Activated CD4-positive, alpha-beta T cell treated with anti-CD3 and anti-CD28 coated beads for 36 hours (primary cell): ENCODE measurements at places on chromosomes 16 and 17. TPM values are rescaled to one million over a fixed set of nuclear protein-coding genes. Genes with fewer than 3 reads are reported as not detected.

- H3K27me3 ChIP-seq: no peaks in the 10 kb centered on the region
- no peaks in the 10 kb centered on the region for H3K4me1 ChIP-seq
- H3K4me3 ChIP-seq: no peak overlapping the region
Measured at GRCh38 chr16:16121185-16121727, 102.0 kb downstream of the ABCC6 start.

DNA sequence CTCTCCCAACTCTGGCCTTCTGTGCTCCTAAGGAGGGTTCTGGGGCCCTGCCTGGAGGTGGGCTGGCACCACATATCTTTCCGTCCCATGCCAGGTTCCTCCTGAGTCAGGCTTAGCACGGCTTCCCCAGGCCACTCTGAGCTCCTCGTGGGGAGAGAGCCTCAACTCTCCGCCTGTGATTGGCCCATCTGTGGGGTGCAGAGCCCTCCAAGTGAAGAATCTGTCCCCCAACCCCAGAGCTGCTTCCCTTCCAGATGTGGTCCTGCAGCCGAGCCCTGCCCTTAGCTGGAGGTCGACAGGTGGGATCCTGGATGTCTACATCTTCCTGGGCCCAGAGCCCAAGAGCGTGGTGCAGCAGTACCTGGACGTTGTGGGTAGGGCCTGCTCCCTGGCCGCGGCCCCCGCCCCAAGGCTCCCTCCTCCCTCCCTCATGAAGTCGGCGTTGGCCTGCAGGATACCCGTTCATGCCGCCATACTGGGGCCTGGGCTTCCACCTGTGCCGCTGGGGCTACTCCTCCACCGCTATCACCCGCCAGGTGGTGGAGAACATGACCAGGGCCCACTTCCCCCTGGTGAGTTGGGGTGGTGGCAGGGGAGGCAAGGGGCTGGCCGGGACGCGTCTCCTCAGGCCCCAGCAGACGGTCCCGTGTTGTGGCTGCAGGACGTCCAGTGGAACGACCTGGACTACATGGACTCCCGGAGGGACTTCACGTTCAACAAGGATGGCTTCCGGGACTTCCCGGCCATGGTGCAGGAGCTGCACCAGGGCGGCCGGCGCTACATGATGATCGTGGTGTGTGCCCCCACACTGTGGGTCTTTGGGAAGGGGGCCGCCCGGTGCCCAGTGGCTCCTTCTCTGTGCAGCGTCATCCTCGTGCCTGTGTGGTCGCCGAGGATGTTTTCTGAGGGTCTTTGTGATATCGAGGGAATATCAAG is 6.9 kb downstream of the GAA start:
- DNase-seq: no peak
- H3K27ac ChIP-seq: no peak overlapping the region
- no peaks in the 10 kb centered on the region for H3K27me3 ChIP-seq
- H3K4me1 ChIP-seq: no peaks in the 10 kb centered on the region
- no peaks in the 10 kb centered on the region for H3K36me3 ChIP-seq
- H3K4me3 ChIP-seq: no peak overlapping the region

GRCh38 chr17:67696347-67696746 is 21.4 kb upstream of the NOL11 start:
- H3K4me1 ChIP-seq: no peaks in the 10 kb centered on the region
- no peaks in the 10 kb centered on the region for H3K27me3 ChIP-seq
- H3K27ac ChIP-seq: no peak overlapping the region
- no peak for DNase-seq

DNA sequence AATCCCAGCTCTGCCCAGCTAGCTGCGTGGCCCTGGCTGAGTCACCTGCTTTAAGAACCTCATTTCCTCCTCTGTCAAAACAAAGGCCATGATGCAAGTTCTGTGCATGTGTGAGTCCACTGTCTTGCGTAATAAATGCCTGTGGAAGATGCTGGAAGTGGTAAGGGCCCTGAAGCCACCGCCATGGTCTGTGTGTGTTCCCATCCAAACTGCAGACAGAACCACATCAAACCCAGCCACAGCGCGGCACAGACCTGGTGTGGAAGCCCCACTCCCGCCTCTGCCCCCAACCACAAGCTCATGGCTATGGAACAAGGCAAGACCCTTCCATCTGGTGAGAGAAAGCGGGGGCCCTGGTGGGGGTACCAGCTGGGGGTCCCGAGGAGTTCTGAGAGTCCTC is 26.0 kb downstream of the NECAB2 start:
- DNase-seq: no peak
- no peaks in the 10 kb centered on the region for H3K36me3 ChIP-seq
- H3K27ac ChIP-seq: no peak overlapping the region

GRCh38 chr17:33292981-33293867 is at the start of gene ASIC2:
Gene ASIC2, minus strand, starts transcription at chr17:33293295.
- no peaks in the 10 kb centered on the region for H3K36me3 ChIP-seq
- DNase-seq: peak; percentile 20
- peaks cover 50% of the 10 kb centered on the region for H3K27me3 ChIP-seq

DNA sequence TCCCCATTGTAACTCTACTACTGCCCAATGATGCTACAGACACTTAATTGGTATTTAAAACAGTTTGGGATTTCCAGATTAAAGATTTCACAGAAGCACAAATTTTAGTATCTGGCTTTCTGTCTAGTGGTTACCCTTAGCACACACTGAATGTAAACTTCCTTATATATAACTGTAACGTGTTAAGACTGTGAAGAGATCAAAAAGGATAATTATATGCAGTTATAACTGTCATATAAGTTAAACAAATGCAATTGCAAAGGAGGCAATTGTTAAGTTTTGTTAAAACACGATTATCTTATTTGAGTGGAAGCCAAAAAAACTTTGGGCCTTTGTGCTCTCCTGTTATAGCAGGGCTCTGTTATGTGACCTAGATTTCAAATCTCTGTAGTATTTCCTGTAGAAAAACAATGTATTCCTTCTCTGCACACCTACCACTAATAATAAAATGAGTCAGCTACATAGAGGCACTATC is 147.9 kb downstream of the STXBP4 start:
- no peak overlapping the region for H3K4me3 ChIP-seq
- peak overlapping the region; percentile 6 for H3K27ac ChIP-seq
- no peaks in the 10 kb centered on the region for H3K27me3 ChIP-seq
- DNase-seq: no peak

DNA sequence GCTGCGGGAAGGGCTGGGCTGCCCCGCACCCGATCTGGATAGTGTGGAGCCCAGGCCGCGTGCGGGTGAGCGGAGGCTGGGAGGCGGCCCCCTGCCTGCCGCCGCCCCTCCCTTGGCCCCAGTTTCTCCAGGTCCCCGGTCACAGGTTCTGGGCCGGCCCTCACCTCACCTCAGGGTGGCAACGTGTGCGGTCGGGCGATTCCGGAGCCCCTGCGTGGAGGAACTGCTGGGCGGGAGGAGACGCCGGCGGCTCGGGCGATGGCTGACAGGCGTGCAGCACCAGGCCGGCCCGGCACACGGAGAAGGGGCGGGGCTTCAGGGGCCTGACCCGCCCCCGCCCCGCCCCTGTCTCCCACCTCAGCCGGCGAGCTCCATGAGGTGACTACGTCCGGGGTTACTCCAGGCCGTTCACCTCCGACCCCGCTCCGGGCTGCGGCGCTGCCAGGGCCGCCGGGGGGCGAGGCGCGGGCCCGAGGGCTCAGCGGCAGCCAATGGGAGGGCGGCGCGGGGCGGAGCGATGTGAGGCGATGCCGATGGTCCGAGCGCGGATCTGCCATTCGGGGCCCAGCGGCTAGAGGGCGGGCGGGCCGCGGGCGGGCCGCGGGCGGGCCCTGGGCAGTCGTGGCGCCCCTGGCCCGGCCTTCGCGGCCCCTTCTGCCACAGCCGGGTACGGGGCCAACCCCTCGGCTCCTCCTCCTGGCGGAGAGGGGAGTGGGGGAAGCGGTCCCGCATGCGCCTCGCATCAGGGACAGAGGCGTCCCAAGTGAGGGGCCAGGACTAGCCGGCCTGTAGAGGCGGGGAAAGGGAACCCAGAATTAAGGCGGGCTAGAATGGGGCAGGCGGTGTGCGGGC is 16.7 kb upstream of the C17orf78 start:
- DNase-seq: peak; percentile 96
- H3K27me3 ChIP-seq: no peaks in the 10 kb centered on the region
- peaks cover 23% of the 10 kb centered on the region for H3K4me1 ChIP-seq
- peaks cover 7% of the 10 kb centered on the region for H3K36me3 ChIP-seq

DNA sequence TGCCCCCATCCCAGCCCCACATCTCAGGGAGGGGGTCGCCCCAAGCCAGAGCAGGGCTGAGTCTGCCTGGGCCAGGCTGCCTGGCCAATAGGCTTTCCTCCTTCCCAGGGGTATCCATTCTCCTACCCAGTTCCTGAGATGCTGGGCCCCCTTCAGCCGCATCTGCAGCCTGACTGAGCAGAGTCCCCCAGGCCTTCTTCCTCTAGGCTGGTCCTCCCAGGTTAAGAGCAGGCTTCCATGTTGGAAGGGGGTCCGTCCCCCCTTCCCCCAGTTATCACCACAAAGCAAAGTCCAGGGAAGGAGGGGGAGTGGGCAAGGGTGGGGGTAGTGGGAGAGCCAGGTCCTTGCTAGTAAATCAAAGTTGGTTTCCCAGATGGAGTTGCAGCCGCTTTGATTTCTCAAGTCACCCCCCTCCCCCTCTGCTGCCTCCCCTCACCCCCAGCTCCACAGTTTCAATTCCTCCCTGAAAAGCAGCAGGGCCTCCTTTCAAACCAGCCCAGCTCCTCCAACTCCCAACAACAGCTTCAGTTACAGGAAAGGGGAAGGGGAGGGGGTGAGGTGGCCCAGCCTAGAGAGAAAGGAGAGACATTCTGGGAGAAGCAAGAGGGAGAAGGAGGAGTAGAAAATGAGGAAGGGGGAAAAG is 9.5 kb upstream of the FZD2 start:
- no peaks in the 10 kb centered on the region for H3K4me1 ChIP-seq
- no peaks in the 10 kb centered on the region for H3K36me3 ChIP-seq
- no peak overlapping the region for H3K27ac ChIP-seq
- DNase-seq: no peak
- H3K4me3 ChIP-seq: no peak overlapping the region

The CCDC200 gene
- not detected for total RNA-seq

DNA sequence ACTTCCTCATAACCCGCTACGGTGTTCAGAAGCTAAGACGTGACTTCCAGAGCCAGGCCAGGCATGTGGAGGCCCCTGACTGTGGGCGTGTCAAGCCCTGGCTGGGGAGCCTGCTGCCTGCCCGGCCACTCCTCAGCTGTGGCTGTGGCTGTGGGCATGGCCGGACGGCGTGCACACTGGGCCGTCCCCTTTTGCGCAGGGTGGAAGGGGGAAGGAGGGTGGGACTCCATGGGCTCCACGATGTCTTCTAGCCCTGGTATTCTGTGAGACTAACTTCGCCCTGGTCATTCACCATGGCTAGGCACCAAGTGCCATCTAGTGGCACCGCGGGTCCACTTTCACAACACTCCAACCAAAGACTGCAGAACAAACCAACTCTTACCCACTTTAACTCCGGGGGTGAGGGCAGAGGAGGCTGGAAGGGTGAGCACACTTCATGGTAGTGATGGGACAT is 67.9 kb downstream of the N4BP1 start:
- peaks cover 12% of the 10 kb centered on the region for H3K36me3 ChIP-seq
- DNase-seq: peak; percentile 47
- H3K27ac ChIP-seq: no peak overlapping the region
- peaks cover 10% of the 10 kb centered on the region for H3K4me1 ChIP-seq
- no peaks in the 10 kb centered on the region for H3K27me3 ChIP-seq
- H3K4me3 ChIP-seq: no peak overlapping the region

- no peak for DNase-seq
- H3K4me1 ChIP-seq: no peaks in the 10 kb centered on the region
- H3K27ac ChIP-seq: peak overlapping the region; percentile 2
- no peaks in the 10 kb centered on the region for H3K27me3 ChIP-seq
- H3K36me3 ChIP-seq: peaks cover 50% of the 10 kb centered on the region
Measured at GRCh38 chr16:11755022-11755760, 12.5 kb upstream of the TXNDC11 start.

DNA sequence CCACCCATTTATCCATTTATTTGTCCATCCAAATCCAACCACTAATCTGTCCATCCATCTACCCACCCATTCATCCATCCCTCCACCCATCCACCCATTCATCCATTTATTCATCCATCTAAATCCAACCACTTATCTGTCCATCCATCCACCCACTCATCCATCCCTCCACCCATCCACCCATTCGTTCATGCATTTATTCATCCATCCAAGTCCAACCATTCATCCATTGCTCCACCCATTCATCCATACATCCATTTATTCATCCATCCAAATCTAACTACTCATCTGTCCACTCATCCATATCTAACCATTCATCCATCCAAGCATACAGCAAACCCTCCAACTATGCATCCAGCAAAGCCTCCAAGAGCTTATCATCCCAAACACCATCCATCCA is 267.3 kb downstream of the XYLT1 start:
- no peak overlapping the region for H3K4me3 ChIP-seq
- no peaks in the 10 kb centered on the region for H3K4me1 ChIP-seq
- DNase-seq: no peak
- no peaks in the 10 kb centered on the region for H3K36me3 ChIP-seq
- no peak overlapping the region for H3K27ac ChIP-seq
- no peaks in the 10 kb centered on the region for H3K27me3 ChIP-seq

- DNase-seq: no peak
- H3K27me3 ChIP-seq: no peaks in the 10 kb centered on the region
- no peaks in the 10 kb centered on the region for H3K36me3 ChIP-seq
- peaks cover 1% of the 10 kb centered on the region for H3K4me1 ChIP-seq
Measured at GRCh38 chr17:19987897-19988296, 10.3 kb upstream of the AKAP10 start.

The NPIPA1 gene
- 90.4 TPM for total RNA-seq

DNA sequence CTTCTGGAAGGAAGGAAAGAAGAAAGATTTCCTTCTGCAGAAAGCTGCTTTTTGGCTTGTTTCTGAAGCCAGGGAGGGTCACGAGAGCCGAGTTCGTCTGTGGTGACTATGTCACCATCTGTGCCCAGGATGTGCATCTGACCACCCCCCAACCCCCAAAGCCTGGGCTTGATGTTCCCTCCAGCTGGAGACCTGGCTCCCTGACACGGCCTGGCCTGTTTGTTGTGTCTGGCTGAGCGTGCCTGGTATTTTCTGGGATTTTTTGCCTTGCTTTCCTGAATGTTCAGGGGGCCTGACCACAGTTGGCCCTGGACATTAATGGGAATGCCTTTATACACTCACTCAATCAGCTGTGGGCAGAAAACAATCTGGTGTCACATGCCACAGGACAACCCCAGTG is 38.9 kb downstream of the LGALS9 start:
- H3K4me1 ChIP-seq: no peaks in the 10 kb centered on the region
- no peak overlapping the region for H3K27ac ChIP-seq

GRCh38 chr16:49023050-49023449 is 258.6 kb downstream of the CBLN1 start:
- H3K4me1 ChIP-seq: no peaks in the 10 kb centered on the region
- H3K4me3 ChIP-seq: no peak overlapping the region
- no peaks in the 10 kb centered on the region for H3K36me3 ChIP-seq

GRCh38 chr16:10362077-10362863 is 23.6 kb upstream of the ATF7IP2 start:
- H3K36me3 ChIP-seq: no peaks in the 10 kb centered on the region
- no peak overlapping the region for H3K4me3 ChIP-seq

GRCh38 chr17:41959336-41960095 is 7.1 kb upstream of the CNP start:
- H3K4me1 ChIP-seq: no peaks in the 10 kb centered on the region
- no peak overlapping the region for H3K4me3 ChIP-seq
- no peaks in the 10 kb centered on the region for H3K36me3 ChIP-seq
- no peak overlapping the region for H3K27ac ChIP-seq
- peaks cover 2% of the 10 kb centered on the region for H3K27me3 ChIP-seq

GRCh38 chr16:84795329-84796053 is 24.3 kb upstream of the CRISPLD2 start:
- H3K27ac ChIP-seq: no peak overlapping the region
- no peaks in the 10 kb centered on the region for H3K4me1 ChIP-seq
- no peaks in the 10 kb centered on the region for H3K27me3 ChIP-seq
- DNase-seq: no peak

GRCh38 chr17:32330147-32330546 is 11.8 kb downstream of the C17orf75 start:
- DNase-seq: no peak
- no peak overlapping the region for H3K4me3 ChIP-seq
- peaks cover 10% of the 10 kb centered on the region for H3K36me3 ChIP-seq
- peaks cover 18% of the 10 kb centered on the region for H3K4me1 ChIP-seq
- no peaks in the 10 kb centered on the region for H3K27me3 ChIP-seq
